T-helper 2 cell (primary cell): ENCODE measurements at places on chromosomes 1 and 21.

GRCh38 chr1:53121319-53122172 lies 20.9 kb downstream of the SLC1A7 start:
- no peak for DNase-seq

GRCh38 chr1:30275926-30276764 lies 447.2 kb downstream of the MATN1 start:
- DNase-seq: no peak

DNA sequence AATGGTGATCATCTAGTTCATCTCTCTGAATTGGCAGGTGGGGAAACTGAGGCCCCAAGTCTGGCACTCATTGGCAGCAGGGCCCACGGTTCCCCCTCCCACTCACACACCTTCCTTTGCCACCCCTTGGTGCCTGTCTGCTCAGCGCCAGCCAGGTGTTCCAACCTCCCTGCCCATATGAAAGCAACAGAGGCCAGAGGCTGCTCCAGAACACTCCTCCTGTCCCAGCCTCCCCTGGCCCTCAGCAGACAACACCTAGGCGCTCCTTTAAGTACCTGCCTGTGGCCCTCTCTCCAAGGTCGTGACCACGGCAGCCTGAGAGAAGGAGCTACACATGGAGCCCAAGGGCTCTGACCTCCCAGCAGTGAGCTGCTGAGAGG lies 362.3 kb upstream of the VAMP3 start:
- DNase-seq: no peak

- DNase-seq: no peak
Observed at GRCh38 chr1:168654198-168654915, 74.6 kb downstream of the DPT start.

GRCh38 chr1:220652995-220653394 lies 37.2 kb upstream of the C1orf115 start:
- no peak for DNase-seq

DNA sequence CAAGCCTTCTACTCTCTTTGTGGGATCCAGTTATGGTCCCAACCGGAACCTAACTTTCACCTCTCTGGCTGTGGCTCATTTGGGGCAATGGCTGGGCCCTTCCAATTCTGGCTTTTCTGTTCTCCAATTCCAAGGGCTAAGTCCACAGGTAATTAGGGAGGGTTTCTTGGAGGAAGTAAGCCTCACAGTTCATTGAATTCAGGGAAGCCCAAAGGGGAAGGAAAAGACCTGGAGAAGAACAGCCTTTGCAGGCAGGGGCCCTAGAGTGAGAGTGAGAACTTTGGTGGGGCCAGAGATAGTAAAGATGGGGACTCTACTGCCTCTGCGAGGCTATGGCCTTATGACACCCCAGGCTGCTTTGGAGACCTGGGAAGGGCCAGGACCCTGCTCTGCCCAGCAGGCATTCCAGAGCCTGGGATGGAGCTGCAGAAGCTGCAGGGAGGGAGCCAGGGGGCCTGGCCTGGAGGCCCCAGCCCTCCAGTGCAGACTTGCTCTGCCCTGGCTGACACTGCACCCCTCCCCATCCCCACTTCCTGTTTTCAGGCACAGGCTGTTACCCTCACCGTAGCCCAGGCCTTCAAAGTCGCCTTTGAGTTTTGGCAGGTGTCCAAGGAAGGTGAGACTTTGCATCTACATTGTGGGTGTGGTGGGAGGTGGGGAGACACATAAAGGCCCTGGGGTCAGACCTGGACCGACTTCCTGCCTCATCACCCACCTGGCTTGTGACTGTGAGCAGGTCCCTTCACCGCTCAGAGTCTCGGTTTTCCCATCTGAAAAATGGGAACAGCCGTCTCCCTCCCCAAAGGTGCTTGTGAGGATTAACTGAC lies 18.9 kb downstream of the LDLRAP1 start:
- DNase-seq: peak; percentile 66

DNA sequence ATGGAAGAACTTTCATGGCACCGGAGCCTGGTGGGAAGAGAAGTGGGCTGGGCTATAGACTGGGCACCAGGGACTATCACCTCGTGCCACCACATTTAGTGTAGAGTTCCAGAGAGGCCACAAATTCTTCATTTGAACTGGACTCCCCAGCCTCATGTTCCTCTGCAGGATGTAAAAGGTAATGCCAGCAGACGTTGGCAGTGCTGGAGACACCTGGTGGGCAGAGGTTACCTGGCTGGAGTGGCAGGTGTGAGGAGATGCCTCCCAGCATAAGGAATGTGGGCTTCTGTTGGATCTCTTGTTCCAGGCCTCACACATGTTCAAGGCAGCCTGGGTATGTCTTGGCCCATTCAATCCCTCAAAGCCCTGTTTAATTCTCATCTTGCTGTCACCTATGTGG lies 35.2 kb downstream of the TEX35 start:
- no peak for DNase-seq

DNA sequence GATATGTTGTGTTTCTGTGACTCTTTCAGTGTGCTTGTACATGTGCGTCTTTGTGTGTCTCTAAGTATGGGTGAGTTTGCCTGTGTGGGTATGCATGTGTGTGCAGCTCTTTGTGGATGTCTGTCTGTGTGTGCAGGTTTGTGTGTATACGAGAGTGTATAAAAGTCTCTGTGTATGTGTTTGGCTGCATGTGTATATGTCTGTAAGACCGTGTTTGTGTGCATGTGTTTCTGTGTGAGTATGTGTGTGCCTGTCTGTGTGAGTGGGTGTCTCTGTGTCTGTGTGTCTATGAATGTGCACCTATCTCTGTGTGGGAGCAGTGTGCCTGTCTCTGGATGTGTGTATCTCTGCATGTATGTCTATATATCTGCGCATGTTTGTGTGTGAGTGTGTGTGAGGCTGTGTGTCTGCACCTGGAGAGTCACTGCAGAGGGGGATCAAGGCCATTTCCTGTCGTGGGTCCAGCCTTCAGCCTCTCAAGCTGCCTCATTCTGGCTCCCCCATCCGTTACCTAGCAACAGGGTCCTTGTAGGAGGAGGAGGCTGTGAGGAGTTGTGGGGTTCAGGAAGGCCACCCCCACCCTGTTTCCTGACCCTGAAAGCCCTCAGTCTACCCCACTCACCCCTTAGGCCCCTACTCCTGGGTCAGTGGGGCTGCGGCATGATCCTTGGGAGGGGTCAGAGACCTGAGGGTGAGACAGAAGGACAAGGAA lies 10.4 kb downstream of the FGR start:
- no peak for DNase-seq
